ENCODE measurements at places on chromosomes 12 and 14. TPM values are rescaled to one million over a fixed set of nuclear protein-coding genes. Genes with fewer than 3 reads are reported as not detected.

GRCh38 chr12:40907115-40907527, 214.9 kb downstream of the CNTN1 start:
- no peak for DNase-seq

DNA sequence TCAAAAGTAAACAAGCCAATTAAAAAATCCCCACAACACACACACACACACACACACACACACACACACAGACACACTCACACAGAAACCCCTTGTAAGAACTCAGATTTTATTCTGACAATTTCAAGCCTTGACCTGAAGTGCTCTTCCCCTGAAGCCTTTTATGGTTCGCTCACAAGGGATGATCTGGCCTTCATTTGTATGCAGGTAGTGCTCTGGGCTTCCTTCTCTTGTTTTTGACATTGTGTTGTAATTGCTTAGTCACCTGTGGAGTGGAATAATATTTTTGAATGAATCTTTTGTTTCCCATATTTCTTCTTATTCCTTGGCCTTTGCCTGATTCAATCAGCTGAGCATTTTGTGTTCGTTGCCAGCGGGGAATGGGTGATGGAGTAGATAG, 83.3 kb upstream of the CSRP2 start:
- DNase-seq: no peak

GRCh38 chr12:50589650-50590435, 85.1 kb downstream of the DIP2B start:
- DNase-seq: peak; percentile 44

- DNase-seq: no peak
Measured at GRCh38 chr12:46660719-46661109, 165.1 kb downstream of the SLC38A4 start.

GRCh38 chr12:116604178-116604895, 45.2 kb downstream of the MAP1LC3B2 start:
- no peak for DNase-seq

DNA sequence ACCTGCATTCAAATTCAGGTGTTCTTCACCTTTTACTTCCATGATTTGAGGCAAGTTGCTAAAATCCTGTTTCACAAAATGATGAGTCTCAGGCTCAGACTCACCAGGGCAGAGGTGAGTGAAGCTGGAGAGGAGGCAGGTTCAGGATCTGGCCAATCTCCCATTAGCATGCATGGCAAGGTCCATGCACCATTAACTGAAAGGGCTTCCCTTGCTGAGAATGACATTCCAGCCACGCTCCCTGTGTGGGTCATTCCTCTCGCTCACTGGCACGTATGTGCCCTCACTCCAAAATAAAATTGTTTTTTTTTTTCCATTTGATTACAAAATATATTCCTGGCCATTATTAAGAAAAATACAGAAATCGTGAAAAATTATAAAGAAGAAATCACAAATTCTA, 257.6 kb downstream of the C12orf75 start:
- DNase-seq: no peak

GRCh38 chr12:50690925-50691324, 73.0 kb upstream of the ATF1 start:
- DNase-seq: no peak

DNA sequence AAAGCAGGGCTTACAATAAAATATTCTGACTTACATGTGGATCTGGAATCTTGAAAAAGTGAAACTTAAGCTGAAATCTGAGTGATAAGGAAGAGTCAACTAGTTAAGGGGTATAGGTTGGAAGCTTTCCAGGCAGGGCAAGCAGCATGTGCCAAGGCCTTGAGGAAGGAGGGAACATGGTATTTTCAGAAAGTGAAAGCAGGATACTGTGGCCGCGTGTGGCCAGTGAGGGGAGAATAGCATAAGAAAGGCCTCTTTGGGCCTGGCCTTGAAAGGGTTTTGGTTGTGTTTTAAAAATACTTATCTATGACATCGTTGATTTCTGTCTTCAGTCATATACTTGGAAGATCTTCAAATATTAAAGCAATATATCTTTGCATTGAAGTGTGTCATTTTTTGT, 213.4 kb downstream of the AKAP6 start:
- no peak for DNase-seq

DNA sequence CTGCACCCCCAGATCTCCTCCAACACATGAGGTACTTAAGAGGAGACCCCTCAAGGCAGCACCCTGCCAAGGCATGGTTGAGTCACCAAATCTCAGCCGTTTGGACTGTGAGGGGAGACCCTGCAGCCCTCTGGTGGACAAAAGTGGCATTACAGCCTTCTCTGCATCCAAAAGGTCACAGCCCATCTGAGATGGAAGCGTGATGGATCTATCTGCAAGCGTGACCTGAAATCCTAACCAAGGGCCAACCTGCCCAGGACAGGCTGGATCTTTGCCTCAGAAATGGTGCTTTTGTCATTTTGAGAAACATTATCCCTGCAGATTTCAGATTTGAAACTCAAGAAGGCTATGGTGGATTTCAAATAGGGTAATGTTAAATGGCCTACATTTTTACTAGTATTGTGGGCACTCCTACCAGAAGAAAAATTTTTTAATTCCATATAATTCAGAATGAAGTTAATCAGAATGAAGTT, 23.7 kb upstream of the DHRS4 start:
- peak; percentile 90 for DNase-seq

- peak; percentile 17 for DNase-seq
Measured at GRCh38 chr14:101122237-101123141, 219.0 kb upstream of the RTL1 start.

DNA sequence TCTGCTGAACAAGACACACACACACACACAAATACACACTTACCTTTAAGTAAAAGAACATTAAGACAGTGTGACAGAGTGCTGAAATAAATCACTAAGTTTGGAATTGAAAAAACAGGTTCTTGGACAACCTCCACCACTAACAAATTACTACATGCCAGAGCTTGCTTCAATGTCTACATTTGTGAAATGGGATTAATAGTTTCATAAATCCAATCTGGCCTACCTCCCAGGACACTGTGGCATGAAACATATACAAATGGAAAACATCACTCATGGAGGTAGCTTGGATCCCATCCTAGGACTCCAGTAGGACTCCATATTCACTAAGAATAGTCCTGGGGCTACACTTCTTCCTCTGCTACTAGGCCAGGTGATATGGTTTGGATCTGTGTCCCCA, 8.2 kb upstream of the CCDC60 start:
- DNase-seq: no peak

DNA sequence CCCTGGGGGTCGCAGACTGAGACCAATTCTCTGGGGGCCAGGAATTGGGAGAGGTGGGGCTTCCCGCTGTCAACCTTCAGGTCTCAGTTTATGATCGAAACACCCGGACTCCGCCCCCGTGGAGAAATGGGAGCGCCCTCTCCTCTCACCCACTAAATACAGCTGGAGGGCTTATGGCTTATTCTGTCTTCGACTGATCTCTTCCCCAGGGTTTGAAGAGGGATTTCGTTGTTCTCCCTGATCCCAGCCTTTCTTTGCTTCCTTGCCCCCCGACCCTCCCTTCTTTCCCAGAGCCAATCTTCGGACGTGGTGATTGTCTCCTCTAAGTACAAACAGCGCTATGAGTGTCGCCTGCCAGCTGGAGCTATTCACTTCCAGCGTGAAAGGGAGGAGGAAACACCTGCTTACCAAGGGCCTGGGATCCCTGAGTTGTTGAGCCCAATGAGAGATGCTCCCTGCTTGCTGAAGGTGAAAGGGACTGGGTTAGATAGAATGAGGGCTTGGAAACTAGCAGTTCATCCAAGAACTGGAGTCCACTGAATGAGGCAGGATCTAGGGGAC, 607 bp downstream of the OS9 start:
- DNase-seq: peak; percentile 41

GRCh38 chr14:68851078-68851477, 58.2 kb upstream of the ZFP36L1 start:
- DNase-seq: no peak

GRCh38 chr14:23182372-23183157, 895 bp downstream of the SLC7A8 start:
- DNase-seq: peak; percentile 40

DNA sequence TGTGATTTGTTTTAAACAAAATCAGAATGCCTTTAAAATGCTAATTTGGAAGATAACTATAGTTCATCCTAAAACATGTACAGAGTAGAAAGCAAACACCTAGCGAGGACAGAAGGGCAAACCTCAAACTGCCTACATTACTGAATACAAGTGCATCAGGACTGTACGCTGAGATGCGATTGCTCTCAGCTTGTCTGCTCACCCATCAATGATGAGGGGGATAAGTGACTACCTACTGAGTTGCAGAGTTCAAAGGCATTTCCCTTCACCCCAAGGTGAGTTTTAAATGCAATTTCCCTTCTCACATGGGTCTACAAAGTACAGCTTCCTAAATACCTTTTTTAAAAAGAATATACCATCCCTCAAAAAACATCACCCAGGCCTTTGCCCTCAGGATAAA, 52.9 kb downstream of the PHLDA1 start:
- no peak for DNase-seq

The MIPOL1 gene
- not detected for total RNA-seq

DNA sequence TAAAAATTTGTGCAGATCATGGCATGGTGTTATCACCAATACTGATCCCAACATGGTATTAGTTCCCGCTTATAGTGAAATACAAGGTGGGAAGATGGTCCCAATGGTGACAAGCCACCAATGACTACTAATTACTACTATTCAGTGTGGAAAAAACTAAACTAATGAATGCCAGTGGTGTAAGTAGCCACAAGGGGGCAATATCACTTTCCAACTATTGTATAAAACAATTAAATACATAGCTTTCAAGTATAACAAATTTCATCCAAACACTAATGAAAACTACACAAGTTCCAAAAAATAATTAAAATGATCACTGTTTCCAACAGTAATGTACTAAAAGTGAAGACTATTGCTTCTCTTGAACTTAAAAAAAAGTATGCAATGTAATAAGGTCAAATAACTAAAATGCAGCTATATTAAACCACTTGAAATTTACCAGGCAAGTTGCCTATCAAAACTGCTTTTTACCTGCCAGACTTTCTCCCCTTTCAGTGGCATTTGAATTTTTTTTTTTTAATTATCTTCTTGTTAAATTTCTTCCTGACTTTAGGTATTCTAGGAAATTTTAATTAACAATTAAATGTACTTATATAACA, 58.0 kb downstream of the PAPLN start:
- peak; percentile 37 for DNase-seq

DNA sequence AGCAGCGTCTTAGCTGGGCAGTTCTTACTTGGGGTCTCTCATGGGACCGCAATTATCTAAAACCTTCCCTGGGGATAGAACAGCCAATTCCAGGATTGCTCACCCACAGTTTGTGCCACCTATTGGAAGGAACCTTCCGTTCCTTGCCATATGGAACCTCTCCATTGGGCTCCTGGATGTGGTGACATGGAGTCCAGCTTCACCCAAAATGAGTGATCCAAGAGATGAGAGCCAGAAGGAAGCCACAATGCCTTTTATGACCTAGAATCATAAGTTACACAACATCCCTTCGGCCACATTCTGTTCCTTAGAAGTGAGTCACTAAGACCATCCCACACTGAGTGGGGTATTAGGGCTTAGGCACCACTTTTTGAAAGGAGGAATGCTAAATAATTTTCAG, 164.4 kb downstream of the FBXL14 start:
- no peak for DNase-seq

- DNase-seq: no peak
Measured at GRCh38 chr12:53255996-53256395, 12.1 kb upstream of the ESPL1 start.

DNA sequence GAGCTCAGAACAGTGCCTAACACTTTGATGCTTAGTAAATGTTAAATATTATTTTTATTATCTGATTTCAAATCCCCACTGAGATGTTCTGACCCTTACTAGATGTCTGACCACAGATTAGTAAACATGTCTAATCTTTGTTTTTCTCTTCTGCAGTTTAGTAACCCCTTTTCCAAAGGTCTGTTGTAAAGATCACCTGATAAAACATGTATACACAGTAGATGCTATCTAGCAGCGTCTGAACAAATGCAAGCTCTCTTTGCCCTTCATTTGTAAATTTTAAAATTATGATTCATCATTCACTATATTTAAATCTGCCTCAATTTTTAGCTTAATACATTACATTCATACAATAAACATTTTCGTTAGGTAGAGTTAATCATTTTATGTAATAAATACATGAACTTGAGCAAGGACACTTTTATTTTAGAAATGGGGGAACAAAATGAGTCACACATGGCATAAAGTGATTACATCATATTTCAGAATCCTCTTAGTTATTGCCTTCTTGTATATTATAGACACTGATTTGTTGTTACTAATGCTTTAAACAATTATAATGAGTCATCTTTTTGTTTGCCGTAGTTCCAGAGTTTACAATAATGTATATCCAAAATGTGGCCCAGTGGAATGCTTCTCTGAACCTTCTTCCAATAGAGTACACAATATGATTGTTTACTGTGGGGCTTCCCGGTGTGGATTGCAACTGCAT, 1.7 kb upstream of the OR4K5 start:
- no peak for DNase-seq

- no peak for DNase-seq
Measured at GRCh38 chr14:101681795-101682194, 79.7 kb upstream of the PPP2R5C start.

DNA sequence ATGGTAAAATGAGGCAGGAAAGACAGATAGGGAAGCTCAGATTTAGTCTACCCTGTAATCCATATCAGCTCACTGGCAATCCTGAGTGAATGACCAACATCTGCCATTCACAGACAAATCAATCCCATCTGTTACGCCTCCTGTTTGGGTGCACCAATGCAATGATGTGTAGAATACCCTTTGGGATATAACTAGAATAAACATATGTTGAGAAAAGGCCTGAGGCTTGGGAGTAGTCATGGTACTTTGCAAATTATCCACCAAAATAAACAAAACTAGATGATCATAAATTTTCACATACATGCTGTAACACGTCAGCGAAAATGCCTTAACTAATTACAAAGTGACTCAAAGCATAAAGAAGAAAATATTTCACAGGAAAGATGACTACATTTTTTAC, 78.8 kb downstream of the KCNC2 start:
- DNase-seq: no peak

The DNAH10 gene
- total RNA-seq: 0.18 TPM

DNA sequence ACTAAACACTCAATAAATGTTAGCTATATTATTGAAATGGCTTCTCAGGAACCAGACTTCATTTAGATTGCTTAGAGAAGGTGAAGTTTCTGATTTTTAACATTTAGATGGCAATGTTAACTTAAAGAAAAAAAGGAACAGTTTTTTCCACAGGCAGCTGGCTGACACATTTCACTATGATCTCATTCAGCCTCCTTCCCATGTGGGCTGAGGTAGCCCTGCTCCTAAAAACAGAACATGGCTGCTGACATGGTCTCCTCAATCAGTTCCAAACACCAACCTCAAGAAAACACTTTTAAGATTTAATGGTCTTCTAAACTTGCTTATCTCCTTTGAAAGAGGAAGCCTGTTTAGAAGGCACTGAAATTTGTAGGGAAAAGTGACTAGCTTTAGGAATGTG, 23.8 kb downstream of the GNS start:
- no peak for DNase-seq

The SLCO1A2 gene
- not detected for total RNA-seq

DNA sequence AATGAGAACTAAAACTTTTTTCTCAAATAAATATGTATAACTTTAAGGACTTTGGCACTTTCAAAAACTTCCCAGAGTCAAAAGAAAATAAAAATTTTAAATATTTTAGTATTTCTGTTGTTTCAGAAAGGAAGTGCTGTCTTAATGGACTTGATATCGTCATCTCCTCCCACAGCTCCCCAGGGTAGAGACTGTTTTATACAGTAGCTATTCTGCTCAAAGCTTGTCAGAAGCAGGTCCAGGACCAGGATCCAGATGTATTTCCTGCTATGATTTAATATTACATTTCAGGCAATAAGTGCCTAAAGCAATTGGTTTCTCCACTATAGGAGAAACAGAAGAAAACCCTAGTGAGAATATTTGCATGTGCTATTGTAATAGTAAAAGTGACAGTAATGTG, 218.5 kb upstream of the G2E3 start:
- DNase-seq: no peak

GRCh38 chr14:24844011-24844410, 205.9 kb downstream of the STXBP6 start:
- no peak for DNase-seq

Measured in activated CD8-positive, alpha-beta T cell treated with anti-CD3 and anti-CD28 coated beads, Interleukin-2, amount 10 ng/mL, durations not matched to agents 7 days and 5 days (primary cell).